ENCODE measurements at places on chromosomes 12 and 14. TPM values are rescaled to one million over a fixed set of nuclear protein-coding genes. Genes with fewer than 3 reads are reported as not detected.

Gene KRT78
- 0.33 TPM for total RNA-seq

Gene AVPR1A
- 9.3 TPM for total RNA-seq

Gene ACVRL1
- total RNA-seq: 149 TPM

Gene CCDC175
- total RNA-seq: not detected

Gene AQP5
- not detected for total RNA-seq

Gene ASIC1
- 0.66 TPM for total RNA-seq

Gene PLEK2
- total RNA-seq: 0.40 TPM

Gene HOTAIR
- total RNA-seq: not detected

Gene TAPBPL
- 25.8 TPM for total RNA-seq

DNA sequence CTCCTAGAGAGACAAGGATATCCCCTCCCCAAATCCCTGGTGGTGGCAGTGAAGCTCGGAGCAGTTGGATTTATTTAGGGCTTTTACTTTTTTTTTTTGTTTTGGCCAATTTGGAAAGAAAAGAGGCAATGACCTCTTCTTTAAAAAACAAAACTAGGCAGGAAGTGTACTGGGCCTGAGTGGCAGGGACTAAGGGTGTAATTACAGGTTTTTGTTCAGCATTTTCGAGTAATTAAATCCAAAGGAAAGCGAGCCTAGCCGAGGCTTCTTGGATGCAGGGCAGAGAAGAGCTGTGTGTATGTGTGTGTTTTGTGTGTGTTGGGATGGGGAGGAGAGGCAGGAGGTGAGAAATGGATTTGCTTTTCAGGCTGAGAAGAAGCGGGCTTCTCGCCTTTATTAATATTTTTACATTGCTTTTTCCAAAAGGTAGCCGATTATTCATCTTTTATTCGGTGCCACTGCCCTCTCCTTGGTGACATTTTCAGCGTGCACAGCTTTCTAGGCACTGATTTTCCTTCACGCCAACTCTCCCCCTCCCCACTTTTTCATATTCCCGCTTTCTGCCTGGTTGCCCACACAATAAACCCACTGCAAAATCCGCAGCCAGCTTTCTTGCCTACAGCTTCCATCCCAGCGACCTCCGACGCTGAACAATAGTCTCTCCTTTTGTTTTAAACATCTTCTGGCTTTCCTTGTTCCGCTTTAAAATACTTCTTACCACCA, 8.9 kb upstream of the IRF2BPL start:
- peaks cover 95% of the 10 kb centered on the region for H3K4me1 ChIP-seq
- H3K27me3 ChIP-seq: no peaks in the 10 kb centered on the region
- no peak for DNase-seq
- H3K27ac ChIP-seq: peak overlapping the region; percentile 93
- H3K4me3 ChIP-seq: no peak overlapping the region
- no peaks in the 10 kb centered on the region for H3K36me3 ChIP-seq

DNA sequence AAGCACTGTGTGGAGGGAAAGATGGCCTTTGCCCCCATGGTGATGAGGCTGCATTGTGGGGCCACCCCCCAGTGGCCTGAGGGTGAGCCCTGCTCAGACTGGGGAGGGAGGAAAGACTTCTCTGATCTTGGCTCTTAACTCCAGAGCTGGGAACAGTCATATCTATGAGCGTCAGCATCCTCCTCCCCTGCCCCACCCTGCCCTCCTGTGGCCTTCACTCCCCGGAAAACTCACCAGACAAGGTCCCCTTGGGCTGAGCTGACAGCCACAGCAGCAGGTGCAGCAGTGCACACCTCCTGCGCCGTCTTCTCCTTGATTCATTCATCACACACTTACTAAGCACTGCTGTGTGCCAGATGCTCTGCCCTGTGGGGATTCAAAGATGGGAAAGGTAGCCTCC, 98.8 kb downstream of the B4GALNT3 start:
- no peaks in the 10 kb centered on the region for H3K36me3 ChIP-seq
- no peaks in the 10 kb centered on the region for H3K4me1 ChIP-seq
- DNase-seq: no peak
- no peak overlapping the region for H3K27ac ChIP-seq
- peaks cover 15% of the 10 kb centered on the region for H3K27me3 ChIP-seq

- H3K27me3 ChIP-seq: peaks cover 62% of the 10 kb centered on the region
- no peaks in the 10 kb centered on the region for H3K36me3 ChIP-seq
- H3K4me3 ChIP-seq: no peak overlapping the region
- no peak overlapping the region for H3K27ac ChIP-seq
Observed at GRCh38 chr14:36502558-36503508, 17.2 kb downstream of the NKX2-1 start.

DNA sequence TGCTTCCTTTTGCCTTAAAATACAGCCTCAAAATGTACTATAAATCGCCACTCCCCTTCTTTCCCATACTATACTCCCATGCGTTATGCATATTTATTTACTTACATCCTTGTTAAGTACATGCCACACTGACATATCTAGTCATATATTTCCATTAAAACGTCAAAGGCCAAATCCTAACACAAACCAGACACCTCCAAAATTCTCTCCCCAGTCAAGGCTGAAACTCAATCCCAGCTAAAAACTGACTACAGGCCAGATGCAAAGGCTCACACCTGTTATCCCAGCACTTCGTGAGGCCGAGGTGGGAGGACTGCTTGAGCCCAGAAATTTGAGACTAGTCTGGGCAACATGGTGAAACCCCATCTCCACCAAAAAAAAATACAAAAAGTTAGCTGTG, 5.7 kb upstream of the CAND1 start:
- no peak overlapping the region for H3K27ac ChIP-seq
- H3K4me3 ChIP-seq: no peak overlapping the region
- no peaks in the 10 kb centered on the region for H3K27me3 ChIP-seq
- H3K4me1 ChIP-seq: peaks cover 11% of the 10 kb centered on the region
- H3K36me3 ChIP-seq: no peaks in the 10 kb centered on the region

DNA sequence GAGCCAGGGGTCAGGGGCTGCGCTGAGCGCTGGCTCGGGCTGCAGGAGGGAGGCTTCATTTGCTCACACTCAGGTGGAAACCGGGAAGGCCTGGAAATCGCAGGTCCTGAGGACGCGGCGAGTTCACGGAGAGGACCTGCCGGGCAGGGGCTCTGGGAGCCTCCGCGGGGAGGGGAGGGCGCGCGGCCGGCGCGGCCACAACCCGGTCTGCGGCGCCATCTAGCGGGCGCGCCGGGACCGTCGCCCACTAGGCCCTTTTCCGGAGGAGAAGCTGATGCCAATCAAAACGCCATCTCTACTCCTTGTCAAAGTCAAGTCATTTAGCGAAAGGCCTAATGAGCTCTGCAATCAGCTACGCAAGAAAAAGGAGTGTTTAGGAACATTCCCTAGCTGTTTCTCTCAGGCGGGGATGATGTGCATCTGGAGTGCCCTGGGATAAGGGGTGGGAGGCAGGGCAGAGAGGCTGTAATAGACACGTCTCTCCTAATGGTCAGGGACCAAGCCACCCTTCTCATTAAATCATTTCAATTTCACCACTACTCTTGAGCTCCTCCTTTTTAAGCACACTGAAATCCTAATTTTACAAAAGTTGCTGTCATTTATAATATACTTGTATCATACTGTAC, 885.8 kb upstream of the TMEM132C start:
- DNase-seq: peak; percentile 31
- H3K27me3 ChIP-seq: peaks cover 28% of the 10 kb centered on the region
- no peaks in the 10 kb centered on the region for H3K36me3 ChIP-seq

DNA sequence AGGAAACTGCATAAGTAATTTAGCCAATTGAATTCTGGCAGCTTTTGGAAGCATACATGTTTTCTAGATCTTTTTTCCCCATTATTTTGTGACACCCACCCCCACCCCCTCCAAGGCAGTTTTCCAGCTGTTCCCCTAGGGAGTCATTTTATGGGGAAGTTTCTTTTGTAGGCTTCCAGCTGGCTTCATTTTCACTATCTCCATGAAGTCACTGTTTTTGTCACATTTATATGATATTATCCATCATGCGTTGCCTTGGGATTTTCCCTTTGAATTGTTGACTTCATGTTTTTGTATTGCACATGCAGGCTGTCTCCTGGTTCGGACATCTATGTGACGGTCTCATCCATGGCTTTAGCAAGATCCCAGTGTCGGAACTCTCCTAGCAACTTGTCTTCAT, 233.6 kb upstream of the RGS6 start:
- H3K4me1 ChIP-seq: no peaks in the 10 kb centered on the region
- H3K36me3 ChIP-seq: no peaks in the 10 kb centered on the region
- DNase-seq: no peak
- no peaks in the 10 kb centered on the region for H3K27me3 ChIP-seq
- H3K4me3 ChIP-seq: no peak overlapping the region

- H3K27ac ChIP-seq: peak overlapping the region; percentile 25
- H3K36me3 ChIP-seq: no peaks in the 10 kb centered on the region
- DNase-seq: no peak
- peaks cover 14% of the 10 kb centered on the region for H3K4me1 ChIP-seq
- H3K4me3 ChIP-seq: no peak overlapping the region
Observed at GRCh38 chr12:67940780-67941243, 48.4 kb upstream of the IFNG-AS1 start.

DNA sequence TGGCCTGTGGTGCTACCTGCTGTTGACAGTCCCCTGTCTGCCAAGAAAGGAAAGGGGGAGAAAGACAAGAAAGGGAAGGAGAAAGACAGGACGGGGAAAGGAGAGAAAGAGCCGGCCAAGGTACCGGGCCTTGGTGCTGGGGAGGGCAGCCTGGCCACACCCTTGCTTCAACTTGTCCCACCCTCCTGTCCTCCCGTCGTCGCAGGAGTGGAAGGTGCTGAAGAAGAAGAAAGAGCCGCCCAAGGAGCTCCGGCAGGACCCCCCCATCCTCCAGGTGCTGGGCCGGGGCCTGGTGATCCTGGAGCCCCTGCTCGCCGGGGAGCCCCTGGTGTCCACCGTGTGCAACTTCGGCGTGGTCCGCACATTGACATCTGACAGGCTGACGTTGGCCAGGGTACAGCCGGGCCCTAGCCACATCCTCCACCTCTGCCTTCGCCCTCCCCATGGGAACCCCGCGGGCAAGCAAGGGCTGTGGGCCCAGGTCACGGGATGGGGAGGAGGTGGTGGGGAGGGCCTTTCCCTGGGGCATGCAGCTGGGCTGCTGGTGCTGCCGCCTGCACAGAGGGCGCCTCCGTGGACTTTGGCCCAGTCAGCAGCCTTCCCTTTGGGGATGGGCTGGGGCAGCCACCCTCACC, 2.9 kb upstream of the B3GNT4 start:
- H3K4me3 ChIP-seq: no peak overlapping the region
- peaks cover 67% of the 10 kb centered on the region for H3K27me3 ChIP-seq
- H3K4me1 ChIP-seq: peaks cover 31% of the 10 kb centered on the region
- H3K36me3 ChIP-seq: no peaks in the 10 kb centered on the region
- no peak for DNase-seq

- no peak overlapping the region for H3K4me3 ChIP-seq
- no peaks in the 10 kb centered on the region for H3K36me3 ChIP-seq
- DNase-seq: no peak
- no peaks in the 10 kb centered on the region for H3K4me1 ChIP-seq
Observed at GRCh38 chr12:8648576-8649205, 13.9 kb downstream of the MFAP5 start.

DNA sequence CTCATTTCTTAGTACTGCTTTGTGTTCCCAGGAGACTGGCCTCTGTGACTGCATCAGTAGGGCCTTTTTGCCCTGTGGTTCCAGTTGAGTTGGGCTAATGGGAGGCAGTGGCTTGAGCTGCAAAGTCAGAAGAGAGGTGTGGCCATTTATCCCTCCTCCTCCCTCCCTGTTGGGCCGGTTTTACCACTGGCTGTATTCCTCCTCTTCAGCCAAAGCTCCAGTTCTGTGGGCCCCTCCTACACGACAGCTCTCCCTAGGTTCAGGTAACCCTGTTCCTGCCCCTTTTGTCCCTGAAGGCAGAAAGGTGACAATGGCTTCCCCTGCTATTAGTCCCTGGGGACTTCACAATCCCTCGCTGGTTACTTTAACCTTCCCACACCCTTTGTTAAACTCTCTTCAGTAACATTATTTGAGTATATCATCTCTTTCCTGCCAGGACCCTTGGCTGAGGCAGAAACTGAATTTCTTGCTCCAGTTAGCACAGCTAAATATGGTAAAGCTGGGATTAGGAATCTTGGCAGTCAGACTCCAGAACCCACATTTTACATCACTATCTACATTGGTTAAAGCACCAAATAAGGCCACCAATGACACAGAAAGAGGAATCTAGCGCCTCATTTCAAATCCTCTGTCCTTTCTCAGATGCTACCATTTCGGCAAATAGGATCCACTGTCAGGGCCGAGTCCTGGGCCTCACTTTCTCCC, 121.9 kb upstream of the SLC35F4 start:
- H3K27me3 ChIP-seq: no peaks in the 10 kb centered on the region
- no peak overlapping the region for H3K27ac ChIP-seq
- no peaks in the 10 kb centered on the region for H3K36me3 ChIP-seq
- no peaks in the 10 kb centered on the region for H3K4me1 ChIP-seq
- peak; percentile 80 for DNase-seq

GRCh38 chr14:54785136-54785777, 117.4 kb downstream of the GCH1 start:
- H3K4me1 ChIP-seq: no peaks in the 10 kb centered on the region
- no peak for DNase-seq
- H3K27ac ChIP-seq: no peak overlapping the region
- no peaks in the 10 kb centered on the region for H3K27me3 ChIP-seq

GRCh38 chr12:3629057-3629830, 123.7 kb downstream of the CRACR2A start:
- no peaks in the 10 kb centered on the region for H3K4me1 ChIP-seq
- no peaks in the 10 kb centered on the region for H3K36me3 ChIP-seq
- no peak for DNase-seq
- no peak overlapping the region for H3K4me3 ChIP-seq

- no peak overlapping the region for H3K4me3 ChIP-seq
- peaks cover 23% of the 10 kb centered on the region for H3K4me1 ChIP-seq
- no peak overlapping the region for H3K27ac ChIP-seq
- H3K36me3 ChIP-seq: no peaks in the 10 kb centered on the region
- no peak for DNase-seq
Observed at GRCh38 chr12:71958056-71958455, 19.4 kb downstream of the TPH2 start.

DNA sequence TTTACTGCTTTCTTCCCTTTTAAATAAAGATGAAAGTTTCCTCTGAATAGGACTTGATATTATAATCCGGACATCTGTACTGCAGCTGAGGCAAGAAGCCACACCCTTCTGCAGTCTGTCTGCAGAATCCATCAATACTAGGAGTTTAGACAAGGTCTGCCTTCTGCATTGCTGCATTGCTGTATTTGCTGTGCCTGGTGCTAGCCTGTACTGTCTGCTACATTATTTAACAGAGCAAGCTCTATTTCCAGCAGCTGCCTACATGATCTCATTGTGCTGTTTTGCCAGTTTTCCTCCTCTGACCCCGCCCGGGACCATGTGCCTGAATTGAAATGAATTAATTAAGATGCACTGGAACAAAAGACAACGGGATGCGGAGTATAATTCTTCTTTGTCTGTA, 1.7 kb downstream of the TUBA1A start:
- H3K27me3 ChIP-seq: no peaks in the 10 kb centered on the region
- peak overlapping the region; percentile 98 for H3K27ac ChIP-seq
- H3K36me3 ChIP-seq: peaks cover 32% of the 10 kb centered on the region
- peaks cover 34% of the 10 kb centered on the region for H3K4me1 ChIP-seq
- peak; percentile 93 for DNase-seq

- H3K36me3 ChIP-seq: no peaks in the 10 kb centered on the region
- no peak for DNase-seq
- H3K27ac ChIP-seq: no peak overlapping the region
Observed at GRCh38 chr12:19872621-19873540, 433.6 kb downstream of the AEBP2 start.
